ENCODE measurements at places on chromosomes 1 and 21.

DNA sequence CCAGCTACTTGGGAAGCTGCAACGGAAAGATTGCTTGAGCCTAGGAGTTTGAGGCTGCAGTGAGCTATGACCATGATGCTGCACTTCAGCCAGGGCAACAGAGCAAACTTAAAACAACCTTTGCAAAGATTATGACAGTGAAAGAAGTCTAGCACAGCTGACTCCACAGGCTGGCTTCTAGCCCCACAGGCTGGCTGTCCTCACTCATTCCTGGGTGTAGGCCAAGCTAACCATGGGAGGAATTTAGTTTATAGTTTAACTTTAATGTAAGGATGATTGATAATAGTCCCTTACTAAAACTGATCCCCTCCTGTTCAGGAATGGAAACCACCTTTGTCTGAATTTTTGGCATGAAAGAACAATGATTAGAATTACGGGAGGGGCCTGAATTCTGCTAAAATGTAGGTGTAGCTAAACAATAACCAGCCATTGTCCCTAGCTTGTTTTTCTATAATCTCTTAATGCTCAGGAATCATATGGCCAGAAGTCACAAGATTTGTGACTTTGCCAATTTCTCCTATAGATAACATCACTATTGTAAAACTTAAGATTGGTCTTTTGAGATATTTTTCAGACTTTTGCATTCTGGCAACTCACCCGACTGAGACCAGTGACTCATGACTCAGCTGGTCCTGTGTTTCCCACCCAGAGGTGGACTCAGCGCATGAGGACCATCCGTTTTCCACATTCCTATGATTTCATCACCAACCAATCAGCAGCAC lies 28.1 kb upstream of the SGIP1 start:
- no peak for DNase-seq

DNA sequence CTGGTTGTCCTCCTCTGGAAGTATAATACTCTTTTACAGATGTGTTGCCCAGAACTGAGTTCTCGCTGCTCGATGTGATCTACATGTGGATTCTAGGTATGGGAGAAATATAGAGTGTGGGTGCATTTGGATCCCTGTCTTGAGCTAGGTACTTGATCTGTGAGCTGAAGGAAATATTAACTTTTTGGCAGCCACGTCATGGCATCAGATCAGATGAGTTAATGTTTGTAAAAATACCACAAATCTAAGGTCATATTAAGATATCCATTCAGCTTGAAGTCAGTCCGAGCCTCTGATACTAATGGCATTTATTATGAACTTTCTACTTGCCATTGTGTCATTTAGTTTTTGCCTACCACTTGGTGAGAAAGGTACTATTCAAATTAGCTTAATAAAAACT lies 24.6 kb downstream of the MAPKAPK2 start:
- no peak for DNase-seq

DNA sequence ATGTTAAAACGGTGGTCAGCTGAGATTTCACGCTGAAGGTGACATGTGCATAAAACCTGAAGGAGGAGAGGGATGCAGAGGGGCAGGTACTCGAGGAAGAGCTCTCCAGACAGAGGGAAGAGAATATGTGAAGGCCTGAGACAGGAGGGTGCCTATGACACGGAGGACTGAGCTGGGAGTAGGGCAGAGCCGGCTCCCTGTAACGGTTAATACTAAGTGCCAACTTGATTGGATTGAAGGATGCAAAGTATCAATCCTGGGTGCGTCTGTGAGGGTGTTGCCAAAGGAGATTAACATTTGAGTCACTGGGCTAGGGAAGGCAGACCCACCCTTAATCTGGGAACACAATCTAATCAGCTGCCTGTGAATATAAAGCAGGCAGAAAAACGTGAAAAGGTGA lies 136.2 kb upstream of the SYT6 start:
- DNase-seq: no peak

- DNase-seq: no peak
These were observed 7.1 kb downstream of the HEYL start for GRCh38 chr1:39632323-39632681.

GRCh38 chr1:15942661-15943327 lies 33.1 kb downstream of the ZBTB17 start:
- no peak for DNase-seq

DNA sequence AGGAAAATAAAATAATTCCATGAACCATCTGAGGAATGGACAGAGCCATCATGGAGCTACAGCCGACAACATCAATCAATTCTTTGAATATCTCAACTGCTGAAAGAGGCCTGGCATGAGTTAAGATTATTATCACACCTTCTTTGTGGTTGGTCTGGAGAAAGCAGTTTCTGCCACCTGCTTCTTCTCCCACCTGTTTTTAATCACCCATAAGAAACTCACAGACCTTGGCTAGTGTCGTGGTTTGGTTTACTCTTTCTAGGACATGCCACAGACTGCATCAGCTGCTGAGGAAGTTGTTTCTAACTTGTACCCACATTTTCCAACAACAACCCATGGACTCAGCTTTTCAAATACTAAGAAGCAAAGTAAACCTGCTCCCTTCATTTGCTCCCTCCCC lies 65.6 kb downstream of the NTPCR start:
- no peak for DNase-seq

- no peak for DNase-seq
These were observed 3.0 kb upstream of the MACO1 start for GRCh38 chr1:25427696-25428095.

GRCh38 chr1:79660129-79660528 lies 653.6 kb upstream of the ADGRL4 start:
- no peak for DNase-seq

DNA sequence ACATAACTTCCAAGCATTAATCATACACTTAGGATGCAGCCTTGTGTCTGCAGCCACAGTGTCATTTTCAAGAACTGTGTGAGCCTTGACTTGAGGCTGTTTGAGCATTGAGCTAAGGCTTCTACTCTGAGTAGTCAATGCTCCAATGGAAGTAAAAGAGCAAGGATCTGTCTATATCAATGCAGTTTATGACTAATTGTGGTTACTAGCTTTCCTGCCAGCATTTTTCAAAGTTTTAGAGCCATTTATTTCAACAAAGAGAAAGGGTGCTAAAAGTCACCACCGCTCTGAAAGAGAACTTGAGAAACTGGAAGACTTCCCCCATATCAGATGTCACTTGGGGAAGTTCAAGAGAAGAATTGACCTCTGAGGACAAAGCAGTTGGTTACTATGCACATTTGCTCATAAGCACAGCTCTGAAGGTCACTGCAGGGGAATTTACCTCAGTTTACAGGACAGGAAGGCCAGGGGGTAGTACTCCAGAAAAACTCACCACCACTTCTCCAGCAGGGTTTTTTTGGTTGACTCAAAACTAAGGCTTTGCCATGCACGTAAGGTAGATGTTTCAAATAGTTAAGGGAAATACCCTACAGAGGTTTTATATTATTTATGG lies 24.5 kb upstream of the RGS1 start:
- no peak for DNase-seq

GRCh38 chr21:37546949-37547614 lies 180.5 kb downstream of the DYRK1A start:
- no peak for DNase-seq

DNA sequence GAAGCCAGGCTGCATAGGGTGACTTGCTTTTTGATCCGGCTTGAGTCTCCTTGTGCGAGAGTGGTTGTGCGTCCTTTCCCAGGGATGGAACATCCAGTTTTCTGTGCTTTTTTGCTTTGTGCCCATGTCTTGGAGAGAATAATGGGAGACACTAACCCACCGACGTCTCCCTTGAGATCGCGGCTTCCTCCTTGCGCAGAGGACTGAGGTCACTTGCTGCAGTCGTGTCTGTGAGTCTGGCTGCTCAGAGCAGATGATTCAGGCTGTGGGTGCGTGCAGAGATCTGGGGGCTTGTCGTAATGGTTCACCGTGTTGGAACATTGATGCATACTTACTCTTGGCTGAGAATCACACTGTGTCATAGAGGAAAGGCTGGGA lies 164.5 kb upstream of the CACNA1E start:
- no peak for DNase-seq

GRCh38 chr1:167121375-167122120 lies 27.7 kb downstream of the STYXL2 start:
- no peak for DNase-seq

DNA sequence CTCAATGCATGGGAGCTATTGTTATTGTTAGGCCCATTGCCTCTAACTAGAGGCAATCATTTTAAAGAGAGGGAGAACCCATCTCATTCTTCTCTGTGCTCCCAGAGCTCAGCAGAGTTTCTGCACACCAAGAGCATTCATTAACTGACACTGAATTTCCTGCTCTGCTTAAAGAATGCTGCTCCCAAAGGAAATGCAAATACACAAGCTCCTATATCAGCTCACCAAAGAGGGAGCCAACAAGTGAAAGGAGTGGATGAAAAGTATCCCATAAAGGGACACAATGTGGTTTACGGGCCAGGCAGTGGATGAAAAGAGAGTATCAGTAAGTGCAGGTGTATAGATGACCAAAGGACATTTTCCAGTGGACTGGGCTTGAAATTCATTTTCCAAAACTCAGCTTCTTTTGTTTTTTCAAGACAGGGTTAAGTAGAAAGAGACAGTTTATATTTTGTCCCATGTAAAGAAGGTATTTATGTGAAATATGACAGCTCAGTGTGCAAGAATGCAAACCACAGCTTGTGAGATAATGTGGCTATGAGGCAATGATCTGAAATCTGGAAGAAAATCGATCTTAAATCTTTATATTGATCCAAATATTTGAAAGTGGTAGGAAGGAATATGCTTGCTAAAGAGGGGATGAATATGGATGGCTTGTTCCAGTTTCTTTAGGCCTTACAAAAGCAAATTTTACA lies 207.7 kb upstream of the CAMK1G start:
- no peak for DNase-seq

- no peak for DNase-seq
These were observed 69.9 kb upstream of the MARK1 start for GRCh38 chr1:220457957-220458609.

- no peak for DNase-seq
These were observed 15.9 kb upstream of the POGZ start for GRCh38 chr1:151475175-151475574.

DNA sequence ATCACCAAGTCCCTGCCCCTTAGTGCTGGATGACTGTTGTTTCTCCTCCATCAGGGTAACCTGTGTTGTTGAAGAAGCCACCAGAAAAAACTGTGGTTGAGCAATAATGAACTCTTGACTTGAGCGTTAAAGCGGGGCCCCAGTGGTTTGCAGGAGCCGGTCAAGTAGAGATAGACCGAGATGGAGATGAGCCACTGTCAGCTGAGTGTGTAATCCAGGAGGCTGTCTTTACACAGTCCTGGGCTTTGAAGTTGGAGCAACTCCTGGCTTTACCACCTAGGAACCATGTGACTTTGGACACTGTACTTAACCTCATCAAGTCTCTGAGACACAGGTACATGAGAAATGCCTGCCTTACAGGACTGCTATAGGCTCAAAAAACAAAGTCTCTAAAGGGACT lies 158.1 kb downstream of the ST6GALNAC3 start:
- no peak for DNase-seq

DNA sequence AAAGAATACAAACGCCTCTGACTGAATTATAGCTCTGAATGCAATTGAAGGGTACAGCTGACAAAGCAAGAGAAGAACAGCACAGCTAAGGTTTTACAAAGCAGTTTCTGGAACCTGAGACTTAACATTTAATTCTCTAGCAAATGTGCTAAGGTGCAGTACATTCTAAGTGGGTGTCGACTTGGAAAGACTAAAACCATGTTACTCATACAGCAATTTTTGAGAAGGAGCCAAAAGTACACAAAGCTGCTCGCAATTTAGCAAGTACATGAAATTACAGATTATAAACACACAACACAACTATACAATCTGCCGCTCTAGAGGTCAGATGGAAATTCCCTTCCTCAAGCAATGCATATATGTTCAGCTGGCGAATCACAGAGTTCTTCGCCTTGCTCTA lies 121.9 kb downstream of the TIAM1 start:
- DNase-seq: no peak

DNA sequence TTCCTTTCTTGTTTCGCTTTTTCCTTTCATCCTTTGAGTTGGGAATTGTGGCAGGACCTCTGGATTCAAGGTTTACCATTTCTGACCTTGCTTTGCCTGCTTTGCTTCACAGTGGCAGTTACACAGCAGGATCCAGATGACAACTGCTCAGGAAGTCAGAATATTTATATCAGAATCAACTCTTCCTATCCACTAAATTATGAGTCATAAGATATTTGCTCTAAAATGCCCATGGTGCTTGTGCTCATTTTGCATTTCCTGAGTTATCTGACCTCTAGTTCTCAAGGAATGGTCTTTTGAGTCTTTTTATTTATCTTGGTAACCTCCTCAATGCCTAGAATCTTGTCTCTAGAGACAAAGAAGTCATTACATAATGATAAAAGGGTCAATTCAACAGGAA lies 290.8 kb downstream of the LRRC7 start:
- DNase-seq: no peak

DNA sequence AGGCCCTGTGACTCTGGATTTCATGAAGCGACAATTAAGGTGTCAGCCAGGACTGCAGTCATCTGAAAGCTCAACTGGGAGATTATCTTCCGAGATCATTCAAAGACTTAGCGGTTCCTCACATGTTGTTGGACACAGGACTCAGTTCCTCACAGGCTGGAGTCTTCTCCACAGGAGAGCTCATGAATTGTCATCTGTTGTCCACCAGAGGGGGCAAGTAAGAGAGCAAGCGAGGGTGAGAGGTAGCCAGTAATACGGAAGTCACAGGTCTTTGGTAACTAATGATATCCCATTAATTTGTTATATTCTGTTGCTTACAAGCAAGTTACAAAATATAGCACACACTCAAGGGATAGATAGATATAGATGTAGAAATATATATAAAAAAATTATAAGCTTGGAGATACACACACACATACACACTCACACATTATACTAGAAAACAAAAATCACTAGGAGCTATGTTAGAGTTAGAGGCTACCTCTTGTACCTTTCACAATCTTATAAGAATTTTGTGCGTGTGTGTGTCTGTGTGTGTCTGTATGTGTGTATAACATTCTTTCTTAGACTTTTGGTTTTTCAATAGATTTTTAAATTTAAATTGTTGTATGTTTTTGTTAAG lies 1695.3 kb downstream of the BRINP3 start:
- DNase-seq: no peak

DNA sequence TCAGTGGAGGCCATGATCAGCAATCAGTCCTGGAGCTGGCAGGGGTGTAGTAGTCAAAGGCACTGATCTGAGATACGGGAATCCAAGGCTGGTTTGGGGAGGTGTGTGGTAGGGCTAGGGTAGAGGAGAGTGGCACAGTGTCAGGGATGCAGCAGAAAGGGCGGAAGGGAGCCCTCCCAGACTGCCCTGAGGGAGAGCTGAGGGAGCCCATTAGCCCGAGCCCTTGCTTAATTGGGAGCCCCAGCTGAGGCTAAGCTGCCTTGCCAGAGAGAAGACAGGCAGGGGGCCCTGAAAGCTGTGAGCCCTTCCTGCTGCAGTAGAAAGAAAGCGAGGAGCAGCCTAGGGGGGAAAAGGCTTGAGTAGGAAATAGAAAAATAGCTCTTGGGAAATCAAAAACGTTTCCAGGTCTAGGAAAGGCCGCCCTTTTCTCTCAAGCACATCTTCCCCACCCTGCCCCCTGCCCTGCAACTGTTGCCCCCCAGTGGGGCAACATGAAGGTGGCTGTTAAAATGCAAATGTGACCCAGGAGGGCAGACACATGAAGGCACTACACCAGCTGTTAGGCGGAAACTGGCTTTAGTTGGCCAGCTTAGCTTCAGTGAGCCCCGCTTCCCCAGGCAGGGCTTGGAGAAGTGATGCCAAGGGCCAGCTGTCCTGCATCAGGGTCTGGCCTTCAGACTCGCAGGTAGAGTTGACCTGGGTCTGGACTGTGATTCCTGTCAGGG lies 106.2 kb downstream of the UCK2 start:
- no peak for DNase-seq

- no peak for DNase-seq
These were observed 148.7 kb upstream of the SPAG17 start for GRCh38 chr1:118333601-118334210.

GRCh38 chr1:234535763-234536515 lies 57.0 kb upstream of the TARBP1 start:
- no peak for DNase-seq

Measured in cerebellar nuclear complex (tissue), 1 donor.